BE2C (cell line): ENCODE measurements at places on chromosomes 3 and 15.

GRCh38 chr3:33099701-33100100, 2.8 kb upstream of the GLB1 start:
- DNase-seq: no peak

GRCh38 chr3:188453431-188454384, 299.8 kb downstream of the LPP start:
- DNase-seq: no peak

DNA sequence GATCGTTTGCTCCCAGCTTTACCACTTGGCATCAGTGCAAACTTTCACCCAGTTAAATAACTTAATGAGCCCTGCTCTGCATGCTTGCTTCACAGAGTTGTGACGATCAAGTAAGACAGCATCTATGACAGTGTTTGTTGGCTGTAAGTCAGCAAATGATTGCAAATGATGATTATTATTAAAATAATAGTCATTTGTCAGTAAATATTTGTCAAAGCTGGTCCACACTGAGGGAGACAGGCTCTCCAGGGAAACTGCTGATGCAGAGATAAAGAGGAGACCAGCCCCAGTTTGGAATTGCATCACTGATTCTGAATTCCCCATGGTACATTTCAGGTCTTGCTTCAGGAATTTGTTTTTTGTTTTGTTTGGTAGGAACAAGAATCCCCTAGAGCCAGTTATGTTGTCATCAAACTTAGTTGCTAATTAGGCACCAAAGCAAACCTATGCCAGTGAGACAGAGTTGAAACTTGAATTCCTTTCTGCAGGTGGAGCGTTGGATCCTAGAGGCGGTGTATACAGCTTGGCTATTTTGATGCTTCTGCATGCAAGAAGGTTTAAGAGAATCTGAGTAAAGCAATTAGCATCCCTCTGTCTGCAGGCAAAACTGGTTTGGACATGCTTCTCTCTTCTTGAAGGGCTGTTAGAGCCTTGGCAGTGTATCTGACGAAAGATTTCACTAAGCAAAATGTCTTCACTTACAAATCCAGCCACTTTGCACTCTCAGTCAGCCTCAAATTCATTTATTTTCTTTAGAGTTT, 338.6 kb upstream of the TPRG1 start:
- DNase-seq: no peak

DNA sequence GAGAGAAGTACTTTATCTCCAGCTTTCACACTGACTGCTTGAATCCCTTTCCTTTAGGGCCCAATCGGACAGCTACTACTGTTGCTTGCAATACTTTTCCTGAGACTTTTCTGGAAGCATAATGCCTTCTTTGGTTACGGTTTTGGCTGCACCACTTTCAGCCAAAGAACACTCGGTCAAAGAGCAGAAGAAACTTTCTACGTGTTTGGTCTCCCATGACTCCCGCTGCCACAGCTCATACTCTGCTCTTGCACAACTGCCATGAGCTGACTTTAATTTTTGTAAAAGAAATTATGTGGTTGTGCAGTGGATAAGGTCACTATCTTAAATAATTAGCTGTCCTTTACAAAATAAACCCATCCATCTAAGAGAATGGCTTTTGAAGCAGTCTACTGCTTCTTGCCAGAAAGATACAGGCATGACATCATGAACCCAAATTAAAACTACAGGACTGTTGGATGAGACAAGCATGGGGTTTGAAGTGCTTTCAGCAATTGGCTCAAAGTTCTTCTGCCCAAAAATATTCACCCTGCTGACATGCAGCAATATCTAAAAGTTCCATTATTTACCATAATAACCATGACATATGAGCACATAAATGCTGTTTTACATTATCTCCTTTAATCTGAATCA, 42.0 kb downstream of the PROS1 start:
- DNase-seq: no peak
